ENCODE measurements at places on chromosomes 2 and 18. TPM values are rescaled to one million over a fixed set of nuclear protein-coding genes. Genes with fewer than 3 reads are reported as not detected.

MCEE gene
- total RNA-seq, result 33.5 TPM

KRCC1 gene
- total RNA-seq, result 15.5 TPM

SPOPL gene
- total RNA-seq, result 26.1 TPM

KLHL30 gene
- 3.3 TPM for total RNA-seq

C2orf66 gene
- total RNA-seq, result 0.69 TPM

NTSR2 gene
- 0.10 TPM for total RNA-seq

BOK gene
- total RNA-seq, result 17.9 TPM

GRCh38 chr2:7031547-7032245 is 114.5 kb downstream of the RNF144A start:
- peak; percentile 50 for DNase-seq

DNA sequence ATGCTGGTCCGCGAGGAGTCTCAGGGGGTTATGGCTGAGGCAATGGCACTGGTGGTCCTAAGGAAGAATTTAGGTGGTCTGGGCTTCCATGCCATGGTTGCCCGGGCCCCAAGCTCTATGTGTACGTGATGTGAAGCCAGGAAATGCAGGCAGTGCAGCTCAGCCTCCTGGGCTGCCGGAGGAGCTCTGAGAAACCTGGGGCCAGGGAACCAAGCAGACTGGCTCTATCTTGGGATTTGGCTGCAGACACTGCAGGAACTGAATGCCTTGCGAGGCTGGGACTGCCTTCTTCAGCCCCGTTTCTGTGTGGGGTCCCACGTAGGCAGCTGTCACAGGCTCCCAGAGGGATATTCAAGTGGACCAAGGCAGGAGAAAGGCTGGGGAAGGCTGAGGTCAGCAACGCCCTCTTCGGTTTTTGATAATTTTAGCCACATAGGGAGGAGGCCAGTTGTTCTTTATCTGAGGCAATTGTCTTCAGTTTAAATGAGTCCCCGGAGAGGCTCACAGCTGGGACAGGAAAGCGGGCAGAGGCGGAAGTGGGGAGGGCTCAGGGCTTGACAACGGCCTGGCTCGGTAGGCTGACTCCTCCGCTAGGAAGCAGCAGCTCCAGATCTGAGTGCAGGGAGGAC is 77.7 kb downstream of the RHOB start:
- peak; percentile 46 for DNase-seq

- DNase-seq, result no peak
Measured at GRCh38 chr18:37188016-37188791, 359.3 kb downstream of the KIAA1328 start.

GRCh38 chr2:2683606-2684224 is 352.6 kb upstream of the MYT1L start:
- DNase-seq, result no peak

- DNase-seq, result no peak
Measured at GRCh38 chr2:33372940-33373553, 103.4 kb upstream of the RASGRP3 start.

DNA sequence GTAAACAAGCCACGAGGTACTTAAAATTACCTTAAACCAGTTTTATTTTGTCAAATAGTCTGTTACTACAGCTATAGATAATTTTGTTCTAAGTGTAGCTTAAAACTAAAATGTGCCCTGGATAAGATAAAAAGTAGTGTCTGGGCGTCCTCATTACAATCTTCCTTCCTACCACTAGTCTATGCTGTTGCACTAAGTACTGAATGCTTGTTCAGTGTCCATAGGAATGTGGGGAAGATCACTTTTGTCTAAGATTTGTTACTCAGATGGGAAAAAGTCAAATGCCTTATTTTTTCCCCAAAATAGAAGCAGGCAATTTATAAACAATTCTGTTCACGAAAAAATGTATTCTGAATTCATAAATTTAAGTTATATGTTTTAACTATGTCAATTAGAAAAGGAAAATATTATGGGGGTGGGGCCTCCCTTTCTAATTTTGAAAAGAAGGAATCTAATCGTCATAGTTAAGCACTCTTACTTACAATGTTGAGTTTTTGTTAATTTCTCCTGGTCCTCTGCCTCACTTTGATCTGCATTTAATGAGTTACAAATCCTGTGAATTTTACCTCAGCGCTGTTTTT is 140.4 kb upstream of the VRK2 start:
- DNase-seq, result peak; percentile 31

- DNase-seq, result no peak
Measured at GRCh38 chr18:55841314-55841713, 253.3 kb upstream of the TCF4 start.

DNA sequence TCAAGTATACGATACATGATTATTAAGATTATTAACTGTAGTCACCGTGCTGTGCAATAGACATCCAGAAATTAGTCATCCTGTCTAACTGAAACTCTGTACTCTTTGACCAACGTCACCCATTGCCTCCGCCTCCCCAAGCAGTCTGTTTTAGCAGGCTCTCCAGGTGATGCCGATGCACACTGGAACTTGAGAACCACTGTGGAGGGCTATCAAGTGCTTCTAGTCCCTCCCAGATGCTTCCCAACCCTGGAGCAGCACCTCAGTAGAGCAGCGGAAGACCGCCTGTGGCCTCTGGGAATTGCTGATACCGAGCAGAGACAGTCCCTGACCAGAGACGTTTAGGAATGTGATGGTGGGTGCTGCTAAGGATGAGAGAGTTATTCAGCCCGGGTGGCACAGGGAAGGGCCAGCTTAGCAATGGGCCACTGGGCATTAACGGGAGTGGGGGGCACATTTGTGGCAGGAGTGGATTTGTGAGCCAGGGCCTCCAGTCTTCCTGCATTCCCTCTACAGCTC is 50.7 kb downstream of the LIPG start:
- DNase-seq, result no peak

- DNase-seq, result no peak
Measured at GRCh38 chr2:38523728-38524437, 78.8 kb downstream of the HNRNPLL start.

DNA sequence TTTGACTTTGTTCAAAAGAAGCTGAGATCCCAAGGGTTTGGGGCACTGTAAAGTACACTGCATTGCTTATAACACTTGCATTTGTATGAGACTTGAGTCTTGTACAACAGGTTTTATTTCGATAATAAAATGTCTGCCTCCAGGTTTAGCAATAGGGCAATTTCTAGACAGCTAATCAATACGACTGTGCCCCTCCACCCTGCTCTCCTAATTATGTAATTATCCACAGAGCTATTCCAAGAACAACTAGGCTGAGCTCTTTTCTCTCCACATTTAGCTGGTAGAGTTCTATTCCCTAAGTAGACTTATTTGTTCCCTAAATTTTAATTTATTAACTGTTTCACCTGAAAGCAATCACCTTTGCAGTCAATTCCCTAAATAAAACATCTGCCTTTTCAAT is 52.9 kb upstream of the LINC00305 start:
- no peak for DNase-seq

GRCh38 chr2:69490486-69490885 is 53.3 kb upstream of the NFU1 start:
- no peak for DNase-seq

- no peak for DNase-seq
Measured at GRCh38 chr2:205401511-205401910, 280.8 kb upstream of the NRP2 start.

GRCh38 chr2:16198166-16198912 is 258.0 kb downstream of the MYCN start:
- no peak for DNase-seq

GRCh38 chr2:96491860-96492497 is 13.2 kb downstream of the NEURL3 start:
- no peak for DNase-seq

DNA sequence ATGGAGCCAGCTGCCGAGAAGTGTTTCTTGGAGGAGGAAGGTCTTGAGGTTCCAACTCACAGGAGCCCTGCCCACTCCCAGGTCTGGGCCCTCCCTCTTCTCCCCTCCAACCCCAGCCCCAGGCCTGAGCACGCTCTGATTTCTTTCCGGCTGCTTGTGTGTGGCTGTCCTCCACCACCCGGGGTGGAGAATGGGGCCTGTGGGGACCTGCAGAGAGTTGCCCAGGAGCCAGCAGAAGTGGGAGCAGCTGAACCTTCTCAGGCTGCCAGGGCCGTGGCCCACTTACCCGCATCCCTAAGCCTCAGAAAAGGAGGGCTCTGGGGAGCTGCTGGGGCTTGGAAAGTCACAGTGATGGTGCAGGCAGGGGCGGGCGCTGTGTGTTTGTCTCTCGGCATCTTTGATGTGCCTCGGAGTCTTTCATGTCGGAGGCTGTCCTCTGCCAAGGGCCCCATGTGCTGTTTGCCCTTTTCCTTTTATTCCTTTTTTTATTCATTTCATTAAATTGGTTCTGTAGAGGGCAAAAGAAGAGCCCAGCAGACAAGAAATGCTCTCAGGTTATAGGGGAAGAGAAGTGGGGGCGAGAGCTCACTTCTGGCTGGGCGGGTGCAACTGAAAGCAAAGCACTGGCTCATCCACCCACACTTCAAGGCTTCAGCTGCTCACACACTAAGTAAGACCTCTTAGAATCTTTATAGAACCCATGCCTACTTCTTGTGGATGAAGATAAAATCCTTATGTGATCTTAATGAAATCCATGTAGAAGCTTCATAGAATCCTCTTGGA is 52.5 kb downstream of the SDC1 start:
- peak; percentile 36 for DNase-seq

DNA sequence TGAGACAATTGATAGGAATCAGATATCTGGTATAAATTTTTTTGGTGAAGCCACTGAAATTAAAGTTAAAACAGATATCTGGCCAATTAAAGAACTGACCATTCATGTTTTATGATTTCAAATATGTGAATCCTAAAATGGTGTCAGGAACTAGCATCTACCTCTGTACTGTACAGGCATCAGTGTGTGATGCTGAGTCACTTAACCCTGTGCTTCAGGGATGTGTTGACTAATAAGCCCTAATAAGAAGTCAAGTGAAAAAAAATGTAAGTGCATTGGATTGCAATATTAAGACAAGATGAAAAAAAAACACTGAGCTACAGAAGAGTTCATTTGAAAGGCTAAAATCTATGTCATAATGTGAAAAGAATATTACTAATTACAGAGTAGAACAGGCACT is 9.1 kb upstream of the UNC80 start:
- DNase-seq, result no peak

- DNase-seq, result no peak
Measured at GRCh38 chr2:223599640-223600380, 2.4 kb downstream of the SCG2 start.

- no peak for DNase-seq
Measured at GRCh38 chr2:3433776-3434400, 54.4 kb downstream of the TRAPPC12 start.
